ENCODE measurements at places on chromosomes 1 and 21.

DNA sequence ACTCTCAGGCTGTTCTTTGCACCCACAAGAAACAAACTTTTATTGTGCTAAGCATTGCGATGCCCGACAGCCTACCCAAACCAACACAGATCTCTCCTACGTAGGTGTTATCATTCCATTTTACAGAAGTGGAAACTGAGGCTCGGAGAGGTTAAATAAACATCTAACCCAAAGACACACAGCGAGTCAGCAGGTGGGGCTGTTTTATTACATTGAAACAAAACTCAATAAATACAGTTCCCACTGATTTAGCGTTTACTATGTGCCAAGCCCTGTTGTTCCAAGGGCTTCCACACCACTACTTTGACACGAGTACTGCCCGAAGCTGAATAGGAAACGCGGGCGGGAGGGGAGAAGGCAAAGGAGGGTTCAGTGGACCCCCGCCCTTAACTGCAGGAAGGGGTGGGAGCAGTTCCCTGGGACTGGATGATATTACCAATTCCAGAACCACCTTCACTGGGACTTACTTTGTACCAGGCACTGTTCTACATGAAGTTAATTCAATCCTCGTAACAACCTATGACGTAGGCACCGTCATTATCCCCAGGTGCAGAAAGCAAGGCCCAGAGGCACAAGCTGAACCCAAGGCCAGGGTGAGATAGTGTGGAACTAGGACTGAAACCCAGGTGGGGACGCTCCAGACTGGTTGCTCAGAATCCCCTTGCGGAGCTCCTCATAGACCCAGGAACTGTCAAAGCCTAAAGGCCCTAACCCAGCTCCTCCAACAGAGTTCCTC, 19.3 kb upstream of the ALDH4A1 start:
- DNase-seq: no peak

DNA sequence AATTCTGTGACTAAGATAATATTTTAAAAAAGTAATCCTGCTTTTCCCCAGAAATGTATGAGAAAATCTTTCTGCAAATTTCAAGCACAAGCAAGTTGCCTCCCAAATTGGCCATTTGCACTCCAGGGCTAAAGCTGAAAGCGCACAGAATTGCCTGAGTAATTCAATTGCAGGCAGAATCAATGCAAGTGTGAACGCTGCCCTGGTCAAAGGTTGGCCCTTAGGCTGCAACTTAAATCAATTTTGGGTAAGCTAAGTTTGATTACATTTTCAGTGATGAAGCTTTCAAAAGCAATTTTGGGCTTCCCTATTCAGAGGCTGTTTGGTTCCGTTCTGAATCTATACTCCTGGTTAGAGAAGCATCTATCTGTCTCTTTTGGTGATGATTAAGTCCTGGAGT, 501.8 kb upstream of the ZRANB2 start:
- no peak for DNase-seq

- DNase-seq: no peak
These were observed 20.8 kb downstream of the UBR4 start for GRCh38 chr1:19189270-19189669.

DNA sequence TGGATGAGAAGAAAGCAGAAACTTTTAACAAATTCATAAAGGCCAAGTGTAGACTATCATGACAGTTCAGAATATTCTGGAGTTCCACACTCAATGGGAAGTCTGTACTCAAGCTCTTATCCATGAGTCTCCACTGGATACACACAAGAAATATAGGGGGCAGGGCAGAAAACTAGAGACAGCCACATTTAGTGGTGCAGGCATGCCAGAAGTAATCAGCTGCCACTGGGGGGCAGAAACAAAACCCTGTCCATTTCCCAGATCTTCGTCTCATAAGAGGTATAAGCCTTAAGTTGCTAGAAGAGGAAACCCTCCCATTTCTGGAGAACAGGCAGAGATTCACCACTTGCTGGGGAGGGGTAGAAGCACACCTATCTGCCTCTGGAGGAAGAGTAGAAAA, 166.8 kb upstream of the GALNT2 start:
- DNase-seq: no peak

- no peak for DNase-seq
These were observed 34.7 kb downstream of the STYXL2 start for GRCh38 chr1:167128261-167129227.

DNA sequence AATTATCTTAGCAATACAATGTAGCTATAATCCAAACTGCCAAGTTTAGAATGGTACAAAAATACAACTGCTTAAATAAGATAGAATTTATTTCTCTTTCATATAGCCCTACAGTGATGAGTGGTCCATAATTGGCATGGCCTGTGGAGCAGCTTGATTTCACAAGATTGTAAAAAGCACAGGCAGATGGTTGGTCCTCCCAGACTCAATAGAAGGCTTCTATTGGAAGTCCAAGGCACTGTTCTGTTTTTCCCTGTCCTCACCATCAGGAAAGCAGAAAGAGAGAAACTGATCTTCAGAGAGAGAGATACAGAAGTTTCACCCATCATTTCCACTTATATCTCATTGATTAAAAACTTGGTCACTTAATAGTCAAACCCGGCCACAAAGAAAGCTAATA, 1.8 kb upstream of the OR6P1 start:
- DNase-seq: no peak

- no peak for DNase-seq
These were observed 9.1 kb upstream of the MACF1 start for GRCh38 chr1:39195166-39196111.

DNA sequence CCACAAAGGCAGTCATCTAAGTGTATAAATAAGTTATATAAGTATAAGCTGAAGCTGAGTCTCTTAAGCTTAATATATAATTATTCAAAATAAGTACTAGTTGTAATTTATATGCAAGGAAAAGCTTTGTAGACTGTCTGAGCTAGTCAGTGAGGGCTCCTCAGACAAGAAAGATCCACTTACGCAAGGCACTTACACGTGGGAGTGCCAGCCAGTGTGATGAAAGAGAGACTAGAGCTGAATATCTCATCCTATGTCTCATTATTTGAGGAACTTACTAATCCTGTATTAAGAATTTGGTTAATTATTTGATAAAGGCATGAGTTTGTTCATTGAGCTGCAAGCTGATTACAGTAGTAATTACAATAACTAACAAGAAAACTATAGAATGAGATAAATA, 146.9 kb downstream of the PDE4B start:
- no peak for DNase-seq

- no peak for DNase-seq
These were observed 53.2 kb downstream of the CNN3 start for GRCh38 chr1:94873520-94874351.

DNA sequence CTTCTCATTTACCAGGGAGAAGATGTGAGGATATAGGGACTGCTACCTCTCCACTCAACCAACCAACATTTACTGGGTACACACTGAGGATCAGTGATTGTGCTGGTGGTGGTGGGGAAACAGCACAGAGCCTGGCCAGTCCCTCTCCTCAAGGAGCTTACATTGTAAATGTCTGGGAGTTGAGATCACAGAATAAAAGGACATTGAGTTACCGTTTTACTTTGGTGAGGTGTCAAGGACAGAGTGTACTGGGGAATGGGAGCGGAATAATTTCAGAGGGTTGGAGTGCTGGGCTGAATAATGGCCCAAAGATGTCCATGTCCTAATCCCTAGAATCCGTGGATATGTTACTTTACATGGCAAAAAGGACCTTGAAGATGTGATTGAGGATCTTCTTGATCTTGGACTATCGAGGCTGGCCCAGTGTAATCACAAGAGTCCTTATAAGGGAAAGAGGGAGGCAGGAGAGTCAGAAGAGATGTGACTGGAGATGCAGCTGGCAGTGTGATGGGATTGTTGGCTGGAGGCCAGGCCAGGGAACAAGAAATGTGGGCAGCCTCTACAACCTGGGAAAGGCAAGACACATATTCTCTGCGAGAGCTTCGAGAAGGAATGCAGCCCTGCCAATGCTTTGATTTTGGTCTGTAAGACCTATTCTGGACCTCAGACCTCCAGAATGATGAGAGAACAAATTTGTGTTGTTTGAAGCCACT, 26.6 kb upstream of the RWDD3 start:
- DNase-seq: no peak

GRCh38 chr1:186236921-186237320, 138.1 kb downstream of the TPR start:
- no peak for DNase-seq

DNA sequence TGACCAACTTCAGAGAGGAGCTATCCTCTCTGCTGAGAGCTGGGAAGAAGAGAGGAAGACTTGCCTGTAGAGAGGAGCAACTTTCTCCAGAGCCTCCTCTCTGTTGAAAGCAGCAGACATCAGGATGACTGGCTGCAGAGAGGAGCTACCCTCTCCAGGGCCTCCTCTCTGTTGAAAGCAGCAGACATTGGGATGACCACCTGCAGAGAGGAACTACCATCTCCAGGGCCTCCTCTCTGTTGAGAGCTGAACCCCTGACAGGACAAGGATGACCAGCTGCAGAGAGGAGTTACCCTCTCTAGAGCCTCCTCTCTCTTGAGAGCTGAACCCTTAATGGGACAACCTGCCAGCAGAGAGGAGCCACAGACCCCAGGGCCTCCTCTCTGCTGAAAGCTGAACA, 83.0 kb upstream of the GJB5 start:
- DNase-seq: no peak

- DNase-seq: no peak
These were observed 98.3 kb upstream of the CAMK1G start for GRCh38 chr1:209485167-209485566.

GRCh38 chr1:43982808-43983207, 3.8 kb downstream of the B4GALT2 start:
- no peak for DNase-seq
